HS-27A (cell line): ENCODE measurements at places on chromosomes 13 and 19.

DNA sequence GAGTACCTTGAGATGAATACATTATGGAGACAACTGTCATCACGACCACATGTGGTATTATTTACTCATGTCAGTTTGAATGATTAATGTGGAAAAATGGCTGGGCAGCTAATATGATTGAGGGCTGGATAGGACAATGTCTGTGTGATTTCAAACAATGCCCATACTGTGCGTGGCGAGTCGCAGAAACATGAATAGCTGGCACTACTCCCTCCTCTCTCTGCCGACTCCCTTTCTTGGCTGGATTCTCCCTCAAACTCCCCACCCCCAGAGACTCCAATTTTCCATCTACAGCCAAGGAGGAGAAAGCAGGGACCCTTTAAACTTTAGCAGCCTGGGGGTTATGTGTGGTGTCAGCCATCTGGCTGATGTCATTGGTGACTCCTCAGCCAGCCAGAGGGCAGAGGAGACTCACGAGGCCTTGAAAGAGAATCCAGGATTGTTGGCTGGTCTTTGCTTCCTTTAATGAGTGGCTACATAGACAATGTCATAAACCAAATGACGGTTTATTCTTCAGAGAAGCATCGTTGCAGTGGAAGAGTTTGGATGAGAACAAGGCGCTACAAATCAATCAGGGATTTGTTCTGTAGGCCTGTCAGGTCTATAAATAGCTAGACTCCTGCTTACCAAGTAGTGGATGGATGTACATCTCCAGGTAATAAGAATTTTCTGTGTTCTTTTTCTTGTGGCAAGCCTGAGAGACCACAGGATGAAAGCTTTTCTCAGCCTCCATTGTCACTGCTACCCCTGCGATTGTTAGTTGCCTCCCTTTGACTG, 165.6 kb downstream of the DLEU7 start:
- no peak for DNase-seq

- DNase-seq: no peak
Measured at GRCh38 chr13:54368387-54368786, 1339.8 kb downstream of the OLFM4 start.

DNA sequence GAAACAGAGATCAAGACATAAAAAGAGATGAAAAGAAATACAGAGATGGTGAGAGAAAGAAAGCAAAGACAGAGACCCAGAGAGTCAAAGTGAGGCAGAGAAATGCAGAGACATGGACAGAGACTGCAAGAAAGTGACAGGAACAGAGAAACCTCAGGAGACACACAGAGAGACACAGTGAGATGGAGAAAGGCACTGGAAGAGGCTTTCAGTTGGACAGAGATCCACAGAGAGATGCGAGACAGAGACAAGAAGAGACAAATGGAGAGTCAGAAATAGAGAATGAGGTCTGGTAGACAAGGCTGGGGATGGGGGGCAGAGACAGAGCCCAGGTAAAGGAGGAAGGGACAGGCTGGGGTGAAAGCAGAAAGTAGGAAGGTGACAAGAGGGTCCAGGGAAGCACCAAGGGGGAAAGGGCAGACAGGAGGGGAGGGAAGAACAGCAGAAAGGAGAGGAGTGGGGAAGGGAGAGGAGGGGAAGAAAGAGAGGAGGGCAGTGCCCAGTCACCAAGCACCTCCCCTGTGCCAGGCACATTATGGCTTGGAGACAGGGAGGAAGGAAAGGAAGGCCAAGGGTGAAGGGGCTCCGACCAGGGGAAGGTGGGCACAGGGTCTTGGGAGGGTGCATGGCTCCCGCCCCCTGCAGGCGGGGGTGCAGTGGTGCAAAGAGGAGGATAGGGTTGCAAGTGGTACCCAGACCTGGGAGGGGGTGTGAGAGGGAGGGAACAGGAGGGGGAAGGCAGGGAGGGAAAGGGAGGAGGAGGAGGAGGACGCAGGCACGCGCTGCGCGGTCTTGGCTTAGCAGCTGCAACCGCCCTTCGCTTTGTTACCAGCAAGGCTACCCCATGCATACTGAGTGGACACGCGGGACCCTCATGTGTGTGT, 38.4 kb downstream of the DEDD2 start:
- DNase-seq: no peak

- DNase-seq: no peak
Measured at GRCh38 chr13:73955977-73956500, 178.2 kb downstream of the KLF12 start.

GRCh38 chr13:36382030-36382429, 35.8 kb upstream of the SPART start:
- no peak for DNase-seq

GRCh38 chr19:10828981-10829821, 6.8 kb downstream of the TMED1 start:
- no peak for DNase-seq

DNA sequence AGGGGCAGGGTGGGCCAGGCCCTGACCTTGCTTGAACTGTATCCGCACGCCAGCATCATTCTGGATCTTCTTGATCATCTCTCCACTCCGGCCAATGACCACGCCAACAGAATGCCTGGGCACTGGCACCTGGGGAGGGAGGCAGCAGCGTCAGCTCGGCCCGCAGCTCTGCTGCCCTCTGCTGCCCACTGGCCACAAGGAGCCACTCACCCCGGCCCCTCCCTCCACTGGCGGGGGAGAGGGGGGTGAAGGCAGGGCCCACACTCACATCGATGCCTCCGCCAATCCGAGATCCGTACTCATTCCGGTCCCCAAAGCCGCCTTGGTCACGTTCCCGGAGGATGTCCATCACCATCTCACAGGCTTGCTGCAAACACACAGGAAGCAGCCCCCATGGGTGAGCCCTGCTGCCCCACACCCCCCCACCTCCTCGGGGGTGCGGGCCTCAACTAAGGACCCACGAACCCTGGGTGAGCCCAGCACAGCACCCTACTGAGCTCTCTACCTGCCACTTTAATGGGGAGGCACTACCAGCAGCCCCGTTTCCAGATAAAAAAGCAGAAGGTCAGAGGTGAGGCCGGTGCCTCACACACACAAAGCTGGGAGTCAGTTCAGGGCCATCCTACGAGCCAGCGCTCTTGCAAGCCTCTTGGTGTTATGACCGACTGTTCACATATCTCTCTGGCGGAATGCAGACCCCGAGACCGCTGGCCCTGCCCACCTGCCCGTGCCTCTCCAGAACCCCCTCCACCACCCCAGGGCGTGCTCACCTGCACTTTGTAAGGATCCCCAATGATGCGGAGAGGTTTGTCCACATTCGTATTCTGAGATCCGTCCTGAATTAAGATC, 6.7 kb downstream of the KHSRP start:
- DNase-seq: no peak

DNA sequence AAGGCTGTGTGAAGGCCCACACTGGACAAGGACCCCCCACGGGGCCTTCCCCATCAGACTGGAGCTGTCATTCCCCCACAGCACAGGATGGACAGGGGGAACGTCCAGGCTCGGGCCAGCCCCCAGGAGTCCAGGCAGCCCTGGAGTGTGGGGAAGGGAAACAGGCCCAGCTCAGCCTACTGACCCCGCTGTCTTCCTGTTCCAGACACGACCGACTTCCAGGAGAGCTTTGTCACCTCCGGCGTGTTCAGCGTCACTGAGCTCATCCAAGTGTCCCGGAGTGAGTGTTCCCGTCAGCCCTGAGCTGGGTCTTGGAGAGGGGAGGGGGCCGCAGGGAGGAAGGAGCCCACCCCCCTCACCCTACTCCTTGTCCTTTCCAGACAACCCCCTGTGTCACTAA, 47.0 kb downstream of the SMIM24 start:
- no peak for DNase-seq

GRCh38 chr19:54873990-54874389, at the start of gene FCAR:
TSS of gene FCAR (plus strand) at chr19:54874235. CDS start at chr19:54874290, 55 bp downstream.
- no peak for DNase-seq

DNA sequence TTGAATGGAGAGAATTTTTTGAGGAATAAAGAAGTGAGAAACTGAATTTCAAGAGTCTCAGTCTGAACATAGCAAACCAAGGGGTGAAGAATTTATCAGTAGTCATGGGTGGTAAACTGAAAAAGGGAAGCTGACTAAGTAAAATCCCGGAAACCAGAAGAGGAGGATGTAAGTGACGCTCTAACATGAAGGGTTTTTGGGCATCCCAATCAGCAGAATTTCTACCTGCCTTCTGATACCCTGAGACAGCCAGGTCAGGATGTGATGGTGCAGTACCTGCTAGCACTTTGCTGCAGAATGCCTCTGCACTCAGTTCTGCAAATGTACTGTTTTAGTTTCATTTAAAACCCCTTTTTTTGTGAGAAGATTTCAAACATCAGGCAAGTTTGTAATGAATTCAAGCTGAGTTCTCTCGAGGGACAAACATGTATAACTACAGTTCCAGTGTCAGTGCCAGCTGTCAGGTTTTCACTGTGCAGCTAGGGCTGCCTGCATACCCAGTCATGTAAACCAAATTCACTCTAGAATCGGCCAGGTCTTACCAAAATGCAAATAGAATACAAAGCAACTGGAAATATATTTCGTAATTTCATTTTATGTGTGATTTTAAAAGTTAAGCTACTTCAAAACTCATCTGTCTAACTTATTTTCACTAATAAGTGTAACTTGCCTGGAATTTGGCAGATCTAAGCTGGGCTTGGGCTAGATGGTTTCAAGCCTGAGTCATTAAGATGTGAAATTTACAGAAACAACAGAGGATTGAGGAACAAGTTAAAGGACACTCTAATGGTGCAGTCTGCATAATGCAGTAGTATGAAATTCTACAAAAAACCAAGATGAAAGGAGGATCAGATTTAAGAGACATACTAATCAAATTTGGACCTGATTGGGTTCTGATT, 13.8 kb downstream of the METTL21C start:
- DNase-seq: no peak

GRCh38 chr19:50244695-50245094, 41.3 kb downstream of the MYH14 start:
- DNase-seq: no peak

DNA sequence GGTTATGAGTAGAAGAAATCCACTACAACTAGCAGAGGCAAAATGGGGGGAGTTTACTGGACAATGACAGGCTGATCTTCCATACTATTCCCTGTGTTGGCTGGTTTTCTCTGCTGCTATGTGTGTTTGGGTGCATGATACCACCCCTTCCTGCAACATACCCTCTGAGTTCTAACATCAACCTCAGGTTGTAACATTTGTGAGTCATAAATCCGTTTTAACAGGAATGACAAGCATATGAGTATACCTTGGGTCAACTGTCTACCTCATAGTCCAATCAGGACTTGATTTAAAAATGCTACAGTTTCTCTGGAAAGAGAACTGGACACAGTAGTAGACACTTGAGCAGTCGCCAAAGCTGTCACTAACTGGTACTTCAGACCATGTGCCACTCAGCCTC, 422.9 kb downstream of the KCTD12 start:
- DNase-seq: no peak

DNA sequence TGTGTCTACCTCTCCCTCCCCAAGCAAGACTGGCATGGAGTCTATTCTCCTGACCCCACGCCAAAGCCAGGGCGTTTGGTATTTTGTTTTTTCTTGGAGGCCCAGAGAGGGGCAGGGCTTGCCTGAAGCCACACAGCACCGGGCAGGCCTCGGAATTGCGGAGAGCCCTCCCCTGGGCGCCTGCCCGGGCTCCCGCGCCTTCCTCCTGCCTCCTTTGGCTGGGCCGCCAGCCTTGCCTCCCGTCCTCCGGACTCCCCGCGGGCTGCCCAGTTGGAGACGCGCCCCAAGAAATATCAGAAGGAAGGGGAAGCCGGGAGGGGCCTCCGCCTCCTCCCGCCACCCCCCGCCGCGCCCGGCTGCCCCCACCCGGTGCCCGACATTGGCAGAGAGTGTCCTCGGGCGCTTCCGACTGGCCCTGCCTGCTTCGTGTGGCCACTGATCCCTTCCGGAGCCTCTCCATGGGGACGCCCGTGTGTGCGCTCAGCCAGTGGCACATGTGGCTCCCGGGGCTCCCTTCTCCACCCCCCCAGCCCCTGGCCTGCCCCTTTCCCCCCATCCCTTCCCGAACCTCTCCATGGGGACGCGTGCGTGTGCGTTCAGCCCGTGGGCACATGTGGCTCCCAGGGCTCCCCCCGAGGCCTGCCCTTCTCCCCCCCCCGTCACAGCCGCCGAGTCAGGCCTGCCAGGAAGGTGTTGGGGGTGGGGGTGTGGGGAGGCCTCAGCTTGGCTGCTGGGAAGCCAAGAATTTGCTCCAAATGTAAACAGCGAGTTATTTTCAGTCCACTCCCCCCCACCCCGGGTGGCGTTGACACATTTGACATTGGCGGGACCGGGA, 37.3 kb downstream of the NFIC start:
- no peak for DNase-seq

DNA sequence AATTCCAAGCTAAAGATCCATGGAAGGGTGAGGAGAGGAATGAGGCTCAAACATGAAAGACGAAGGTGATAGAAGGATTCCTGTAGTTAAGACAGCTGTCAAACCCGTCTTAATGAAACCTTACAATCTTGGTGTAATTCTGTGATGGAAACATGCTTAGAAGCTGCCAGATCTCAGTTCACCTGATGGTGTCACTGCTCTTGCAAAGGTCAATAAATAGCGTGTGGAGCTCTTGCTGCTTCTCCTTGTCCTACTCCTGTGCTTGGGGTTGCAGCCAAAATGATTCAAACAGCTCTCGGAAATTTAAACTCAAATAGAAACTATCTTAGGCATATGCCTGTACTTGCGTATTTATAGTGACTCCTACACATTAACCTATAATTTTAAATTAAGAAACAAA, 1705.0 kb downstream of the OLFM4 start:
- DNase-seq: no peak

DNA sequence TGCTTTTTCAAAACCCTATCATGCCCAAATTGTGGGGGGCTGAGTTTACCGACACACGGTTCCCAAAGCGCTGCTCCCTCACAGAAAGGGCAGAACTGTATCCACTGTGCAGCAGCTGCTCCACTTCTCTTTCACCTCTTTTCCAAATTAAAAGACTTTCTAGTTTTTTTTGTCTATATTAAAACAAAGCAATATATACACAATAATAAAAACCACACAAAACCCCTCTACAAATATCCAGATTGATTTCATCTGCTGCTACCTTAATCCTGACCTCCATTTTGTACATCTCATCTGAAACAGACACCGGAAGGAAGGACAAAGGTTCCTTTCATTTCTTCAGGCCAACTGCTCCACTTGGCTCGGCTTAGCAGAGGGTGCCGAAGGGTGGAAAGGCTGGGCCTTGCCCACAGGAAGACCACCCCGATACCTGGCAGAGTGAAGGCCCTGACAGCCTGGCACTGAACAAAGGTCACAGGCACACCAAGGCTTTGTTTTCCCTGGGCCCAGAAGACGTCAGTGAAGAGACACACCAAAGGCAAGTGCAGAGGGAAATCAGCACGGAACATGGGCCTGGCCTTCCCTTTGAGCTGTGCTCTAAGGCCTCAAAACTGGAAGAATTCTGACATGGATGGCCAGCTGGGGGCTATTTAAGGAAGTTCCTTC, 71.6 kb downstream of the LATS2 start:
- no peak for DNase-seq

- DNase-seq: no peak
Measured at GRCh38 chr19:17753976-17754375, 2.7 kb downstream of the FCHO1 start.

GRCh38 chr13:93624311-93624777, 397.7 kb downstream of the GPC6 start:
- no peak for DNase-seq
